Cerebellar nuclear complex (tissue), 1 donor: ENCODE measurements at places on chromosomes 16 and 17.

DNA sequence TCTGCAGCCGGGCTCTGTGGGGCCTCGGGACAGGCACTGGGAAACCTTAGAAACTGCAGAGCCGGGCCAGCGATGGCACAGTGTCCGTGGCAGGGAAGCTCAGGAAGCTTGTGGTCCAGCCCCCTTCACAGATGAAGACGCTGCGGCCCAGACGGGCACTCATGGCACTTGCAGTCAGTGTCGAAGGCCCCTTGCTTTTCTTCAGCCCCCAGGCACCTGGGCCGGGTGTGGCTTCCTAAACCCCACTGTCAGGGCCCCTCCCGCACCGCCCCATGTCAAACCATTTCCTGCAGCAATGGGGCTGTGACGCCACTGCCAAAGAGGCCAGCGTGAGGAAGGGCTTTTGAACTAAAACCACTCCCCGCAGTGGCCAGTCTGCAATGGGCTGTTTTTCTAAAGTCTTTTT, 164.0 kb downstream of the LAT start:
- DNase-seq, result no peak

GRCh38 chr17:33696102-33696501, 403.0 kb upstream of the ASIC2 start:
- no peak for DNase-seq

- no peak for DNase-seq
These were observed 59.1 kb upstream of the ELAC2 start for GRCh38 chr17:13076905-13077304.

- no peak for DNase-seq
These were observed 3.4 kb upstream of the SSH2 start for GRCh38 chr17:29933379-29933778.

DNA sequence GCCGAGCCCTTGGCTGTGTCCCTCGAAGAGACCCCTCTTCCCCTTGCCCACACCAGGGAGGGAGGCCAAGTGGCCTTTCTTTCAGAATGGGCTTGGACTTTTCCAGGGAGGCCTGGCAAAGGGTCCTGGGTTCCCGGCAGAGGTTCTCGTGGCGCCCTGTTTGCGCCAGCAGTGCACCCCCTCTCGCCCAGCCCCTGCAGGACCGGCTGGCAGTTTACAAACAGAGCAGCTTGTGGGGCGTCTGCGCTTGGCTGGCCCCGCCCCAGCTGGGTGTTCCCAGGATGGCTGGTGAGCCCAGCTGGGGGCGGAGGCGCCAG, 137.8 kb upstream of the CIBAR2 start:
- no peak for DNase-seq

DNA sequence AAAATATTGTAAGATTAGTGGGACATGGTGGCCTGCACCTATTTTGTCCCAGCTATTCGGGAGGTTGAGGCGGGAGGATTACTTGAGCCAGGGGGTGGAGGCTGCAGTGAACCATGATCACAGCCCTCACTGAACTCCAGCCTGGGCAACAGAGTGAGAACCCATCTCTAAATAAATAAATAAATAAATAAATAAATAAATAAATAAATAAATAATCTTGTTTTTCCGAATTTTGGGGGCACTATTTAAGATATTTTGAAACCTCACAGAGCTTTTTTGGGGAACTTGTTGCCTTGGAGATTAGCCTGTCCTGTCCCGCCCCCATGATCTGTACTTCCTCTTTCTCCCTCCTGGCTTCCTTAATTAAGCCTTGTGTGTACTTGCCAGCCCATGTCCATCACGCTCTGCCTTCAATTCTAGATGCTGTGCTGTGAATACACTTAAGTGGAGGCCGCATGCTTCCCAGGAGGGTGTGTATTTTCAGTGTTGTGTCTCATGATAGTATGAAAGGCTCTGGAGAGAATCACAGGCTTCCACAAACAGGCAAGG, 4.4 kb downstream of the LGALS9 start:
- DNase-seq, result no peak

GRCh38 chr17:70336411-70336810, 167.1 kb downstream of the KCNJ2 start:
- DNase-seq, result no peak

DNA sequence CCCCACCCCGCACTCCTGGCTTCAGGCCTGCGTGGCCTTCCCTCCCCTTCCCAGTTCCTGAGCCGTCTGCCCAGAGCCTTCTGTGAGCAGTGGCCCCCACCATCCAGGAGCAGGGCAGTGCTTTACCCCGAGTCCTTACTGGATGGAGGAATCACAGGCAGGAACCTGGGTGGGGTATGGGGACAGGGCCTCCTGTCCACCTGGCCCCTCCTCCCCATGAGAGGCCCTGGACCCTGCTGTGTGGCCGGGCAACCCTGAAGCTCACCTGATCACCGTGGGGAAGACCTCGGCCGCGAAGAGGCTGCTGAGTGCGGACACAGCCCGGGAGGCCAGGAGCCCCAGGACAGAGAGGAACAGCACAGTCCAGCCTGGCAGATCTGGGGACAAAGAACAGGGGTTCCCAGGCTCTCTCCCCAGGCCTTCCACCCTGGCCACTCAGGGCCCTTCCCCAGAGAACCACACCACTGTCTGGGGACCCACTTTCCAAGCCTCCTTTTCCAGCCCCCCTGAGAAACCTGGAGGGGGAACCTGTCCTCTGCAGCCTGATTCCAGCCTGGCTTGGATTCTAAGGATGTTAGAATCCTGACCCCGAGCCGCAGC, 3.2 kb downstream of the SLC22A31 start:
- DNase-seq, result no peak

DNA sequence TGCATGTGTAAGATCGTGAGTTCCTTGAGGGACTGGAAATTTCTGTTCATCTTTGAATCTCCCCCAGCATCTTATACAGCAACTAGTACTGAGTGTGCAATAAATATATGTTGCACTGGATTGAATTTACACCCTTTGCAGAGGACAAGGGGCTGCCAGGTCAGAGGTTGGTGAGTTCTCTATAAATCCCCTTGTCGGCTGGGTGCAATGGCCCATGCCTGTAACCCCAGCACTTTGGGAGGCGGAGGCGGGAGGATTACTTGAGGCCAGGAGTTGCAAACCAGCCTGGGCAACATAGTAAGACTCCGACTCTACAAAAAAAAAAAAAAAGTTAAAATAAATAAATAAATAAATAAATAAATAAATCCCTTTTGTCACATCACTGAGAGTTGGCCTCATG, 9.4 kb upstream of the SP6 start:
- DNase-seq, result no peak

DNA sequence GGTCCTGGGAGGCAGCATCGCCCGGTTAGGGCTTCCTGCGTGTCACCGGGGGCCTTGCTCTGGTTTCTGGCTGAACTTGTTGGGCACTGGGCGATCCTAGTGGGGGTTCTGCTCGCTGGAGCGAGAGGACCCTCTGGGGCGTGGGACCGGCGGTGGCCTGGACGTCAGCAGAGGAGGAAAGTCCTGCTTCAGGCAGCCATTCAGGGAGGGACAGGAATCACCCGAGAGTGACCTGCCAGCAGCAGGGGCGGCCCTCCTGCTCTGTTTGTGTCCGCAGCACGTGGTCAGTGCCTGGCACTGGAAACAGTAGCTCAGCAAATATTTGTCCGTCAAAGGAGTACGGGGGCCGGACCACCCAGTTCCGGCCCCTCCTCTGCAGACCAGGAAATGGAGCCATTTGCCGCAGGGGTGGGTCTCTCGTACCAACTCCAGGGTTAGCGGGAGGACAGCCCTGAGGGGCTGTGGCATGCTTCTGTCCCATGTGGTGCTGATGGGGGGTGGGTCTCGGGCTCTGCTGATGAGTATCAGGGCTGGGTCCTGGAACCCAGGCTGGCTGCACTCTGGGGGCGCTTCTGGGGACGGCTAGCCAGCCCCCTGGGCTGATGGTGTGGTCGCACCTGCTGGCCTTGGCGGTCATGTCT, 48.3 kb downstream of the BAIAP2 start:
- no peak for DNase-seq

- no peak for DNase-seq
These were observed 206.3 kb downstream of the MAF start for GRCh38 chr16:79394206-79394605.

DNA sequence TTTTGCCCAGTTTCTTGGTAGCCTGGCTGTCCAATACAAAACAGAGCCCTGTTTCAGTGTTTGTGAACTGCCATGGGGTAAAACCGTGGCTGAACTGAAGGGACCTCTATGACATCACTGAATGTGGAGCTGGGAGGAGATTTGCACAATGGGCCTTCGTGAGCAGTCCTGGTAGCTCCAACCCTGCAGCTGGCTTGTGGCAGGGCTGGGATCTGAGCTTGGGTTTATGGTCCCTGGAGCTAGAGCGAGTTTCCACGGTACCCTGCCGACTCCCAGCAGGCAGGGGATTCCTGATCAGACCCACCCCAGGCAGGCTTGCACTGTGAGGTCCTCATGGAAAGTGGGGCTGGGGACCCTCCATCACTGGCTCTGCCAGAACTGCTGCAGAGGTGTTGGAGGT, 247.0 kb downstream of the GSG1L start:
- no peak for DNase-seq

DNA sequence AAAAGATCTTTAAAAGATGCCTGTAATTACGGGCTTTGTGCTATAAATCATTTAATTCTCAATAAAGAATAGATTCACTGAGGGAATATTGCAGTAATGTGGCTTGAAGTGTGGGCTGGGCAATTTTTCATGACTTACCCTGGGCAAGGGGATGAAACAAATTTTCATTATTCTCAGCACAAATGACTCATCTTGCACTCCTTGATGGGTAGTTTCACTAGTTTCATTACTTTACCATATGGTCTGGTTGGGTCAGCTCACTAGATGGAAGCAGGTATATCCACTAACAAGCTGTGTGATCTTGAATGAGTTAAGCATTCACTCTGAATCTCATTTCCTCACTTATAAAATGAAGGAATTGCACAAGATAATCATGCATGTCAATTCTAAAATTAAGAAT, 234.3 kb downstream of the ABCC12 start:
- DNase-seq, result no peak

DNA sequence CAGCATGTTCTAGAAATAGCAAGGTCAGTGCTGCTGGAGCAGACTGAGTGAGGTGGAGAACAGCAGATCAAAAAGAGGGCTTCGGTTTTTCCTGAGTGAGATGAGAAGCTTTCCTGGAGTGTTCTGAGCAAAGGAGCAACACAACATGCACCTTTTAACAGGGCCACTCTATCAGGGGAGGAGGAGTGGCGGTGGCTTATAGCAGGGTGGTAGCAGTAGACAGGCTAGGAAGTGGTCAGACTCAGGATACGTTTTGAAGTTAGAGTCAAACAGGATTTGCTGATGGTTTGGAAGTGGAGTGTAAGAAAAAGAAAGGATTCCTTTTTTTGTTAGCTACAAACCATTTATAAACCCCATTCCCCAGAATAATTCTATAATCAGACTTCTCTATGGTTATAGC, 12.5 kb downstream of the POLG2 start:
- DNase-seq, result no peak

DNA sequence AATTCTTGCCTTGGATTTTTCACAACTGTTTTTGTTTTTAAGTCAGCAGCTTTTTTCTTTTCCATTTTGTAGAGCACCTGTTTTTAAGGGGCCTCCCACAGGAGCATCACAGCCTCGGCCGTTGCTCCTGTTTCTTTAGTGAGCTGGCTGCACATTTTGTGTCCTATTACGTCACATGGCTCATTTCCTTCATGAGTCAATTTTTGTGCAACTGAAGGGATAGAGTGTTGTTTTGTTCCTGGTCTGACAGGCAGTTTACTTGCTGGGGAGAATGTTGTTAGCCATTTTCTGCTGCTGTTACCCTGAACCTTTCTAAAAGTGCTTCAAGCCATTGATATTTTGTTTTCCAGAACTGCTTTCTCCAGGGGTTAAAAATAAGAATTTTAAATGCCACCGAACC, 45.0 kb upstream of the CRISPLD2 start:
- no peak for DNase-seq

- DNase-seq, result no peak
These were observed 45.2 kb upstream of the STAC2 start for GRCh38 chr17:39270923-39271322.

GRCh38 chr17:56593646-56594319, at the start of gene NOG:
TSS of gene NOG (plus strand) at chr17:56593699. CDS start at chr17:56594224, 525 bp downstream.
- no peak for DNase-seq

DNA sequence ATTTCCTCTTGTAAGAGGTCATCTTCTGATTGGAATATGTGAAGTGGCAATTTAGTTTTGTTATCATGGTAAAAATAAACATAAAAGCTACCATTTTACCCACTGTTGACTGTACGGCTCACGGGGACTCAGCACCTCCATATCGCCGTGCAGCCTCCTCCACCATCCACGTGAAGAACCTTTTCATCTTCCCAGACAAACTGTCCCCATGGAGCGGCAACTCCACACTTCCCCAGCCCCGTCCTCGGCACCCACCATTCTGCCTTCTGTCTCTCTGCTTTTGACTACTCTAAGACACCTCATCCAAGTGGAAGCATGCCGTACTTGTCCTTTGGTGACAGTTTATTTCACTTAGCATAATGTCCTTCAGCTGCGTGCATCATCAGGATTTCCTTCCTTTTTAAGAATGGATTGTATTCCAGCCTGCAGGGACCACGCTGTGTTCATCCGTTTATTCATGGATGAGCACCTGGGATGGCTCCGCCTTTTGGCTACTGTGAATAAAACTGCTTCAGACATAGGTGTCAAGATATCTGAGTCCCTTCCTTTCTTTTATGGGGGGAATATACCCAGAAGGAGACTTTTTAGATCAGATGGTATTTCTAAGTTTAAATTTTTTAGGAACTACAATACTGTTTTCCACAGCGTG, 14.3 kb downstream of the FBXO31 start:
- DNase-seq, result no peak

- DNase-seq, result no peak
These were observed 188.0 kb upstream of the TNRC6C start for GRCh38 chr17:77770331-77771105.

GRCh38 chr16:12262454-12263180, 286.1 kb downstream of the SNX29 start:
- no peak for DNase-seq
